NCI-H524 treated with DMSO at 0.1 percent for 48 hours (cell line): ENCODE measurements at places on chromosomes 16 and 17.

DNA sequence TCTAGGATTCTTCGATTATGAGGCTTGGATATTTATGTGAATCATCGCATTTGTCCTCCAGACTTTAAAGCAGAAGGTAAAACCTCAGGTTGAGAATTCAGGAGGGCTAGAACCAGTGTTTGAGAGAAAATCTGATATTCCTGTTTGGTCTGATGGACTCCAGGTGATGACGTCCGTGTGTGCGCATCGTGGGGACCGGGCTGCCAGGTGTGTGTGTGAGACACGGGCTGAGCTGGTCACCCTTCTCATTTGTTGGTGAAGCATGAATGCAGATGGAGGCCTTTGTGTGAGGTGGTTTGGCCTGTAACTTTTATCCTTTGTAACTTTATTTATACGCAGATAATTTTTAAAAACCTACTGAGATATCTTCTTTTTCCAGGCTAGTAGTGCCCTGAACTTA lies 42.8 kb downstream of the ZNF750 start:
- no peak for DNase-seq

DNA sequence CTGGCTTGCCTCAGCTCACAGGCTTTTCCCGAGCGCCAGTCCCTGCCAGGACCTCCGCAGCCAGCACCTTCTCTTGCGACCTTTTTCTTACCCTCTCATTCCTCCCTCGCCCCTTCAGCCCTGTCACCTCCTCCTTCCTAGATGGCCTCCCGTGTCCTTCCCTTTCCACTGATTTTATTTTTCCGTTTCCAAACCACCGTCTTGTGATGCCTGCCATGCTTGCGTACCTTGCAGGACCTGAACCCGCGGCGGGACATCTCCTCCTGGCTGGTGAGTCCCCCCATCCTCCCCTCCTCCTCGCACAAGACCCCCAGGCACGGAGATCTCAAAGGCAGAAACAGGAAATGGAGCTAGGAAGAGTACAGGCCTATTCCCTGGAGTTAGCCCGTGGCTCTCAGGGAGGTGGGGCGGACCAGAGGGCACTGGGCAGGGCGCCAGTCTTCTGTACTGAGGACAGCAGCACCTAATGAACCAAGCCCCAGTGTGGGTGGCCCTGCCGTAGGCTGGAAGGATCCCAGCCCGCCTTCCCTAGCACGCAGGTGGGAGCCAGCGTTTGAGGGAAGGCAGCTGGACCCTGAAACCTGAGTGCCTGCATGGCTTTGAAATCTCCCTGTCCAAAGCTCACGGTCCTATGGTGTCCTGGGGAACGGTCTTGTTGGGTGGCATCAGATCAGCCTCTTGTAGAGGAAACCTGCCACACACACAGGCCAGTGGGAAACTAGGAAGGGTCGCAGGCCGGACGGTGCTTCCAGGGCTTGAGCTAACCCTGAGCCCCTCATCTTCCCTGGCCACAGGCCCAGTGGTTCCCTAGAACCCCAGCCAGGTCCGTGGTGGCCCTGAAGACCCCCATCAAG lies 612 bp downstream of the CISD3 start:
- no peak for DNase-seq

GRCh38 chr16:6047325-6047724 lies 949.7 kb upstream of the EEF2KMT start:
- no peak for DNase-seq

GRCh38 chr17:35374766-35375344 lies 1.4 kb upstream of the SLFN11 start:
- no peak for DNase-seq

DNA sequence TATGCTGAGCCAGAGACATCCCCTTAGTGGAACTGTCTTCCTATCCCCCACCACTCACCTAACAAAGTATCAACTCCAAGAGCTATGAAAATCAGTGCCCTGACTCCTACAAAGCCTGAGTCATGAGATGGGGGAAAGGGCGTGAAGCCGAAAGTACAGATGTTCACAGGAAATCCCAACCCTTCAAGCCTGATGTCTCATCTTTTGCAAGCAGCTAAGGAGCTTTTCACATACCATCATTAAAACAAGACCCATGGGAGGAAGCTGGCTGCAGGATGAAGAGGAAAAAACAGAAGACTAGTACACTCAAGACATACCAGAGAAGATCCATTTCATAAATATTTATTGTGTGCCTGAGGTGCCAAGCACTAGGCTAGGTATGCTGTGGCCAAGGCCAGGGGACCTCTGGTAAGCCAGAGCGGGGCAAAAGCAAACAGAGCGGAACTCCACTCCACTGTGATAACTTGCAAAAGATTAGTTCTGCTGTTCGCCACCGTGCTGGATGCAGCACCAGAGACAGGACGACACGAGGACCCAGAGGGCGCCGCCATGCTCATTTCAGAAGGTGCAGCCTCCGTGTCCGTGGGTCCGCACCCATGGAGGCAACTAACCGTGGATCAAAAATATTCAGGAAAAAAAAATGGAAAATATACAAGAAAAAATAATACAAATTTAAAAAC lies 4.5 kb upstream of the MNT start:
- no peak for DNase-seq

- DNase-seq, result no peak
Measured at GRCh38 chr17:6651919-6652452, 424 bp downstream of the C17orf100 start.

- DNase-seq, result no peak
Measured at GRCh38 chr16:2511128-2511800, 2.5 kb upstream of the ATP6V0C start.

GRCh38 chr17:50935996-50936266 lies 69.8 kb upstream of the TOB1 start:
- no peak for DNase-seq

DNA sequence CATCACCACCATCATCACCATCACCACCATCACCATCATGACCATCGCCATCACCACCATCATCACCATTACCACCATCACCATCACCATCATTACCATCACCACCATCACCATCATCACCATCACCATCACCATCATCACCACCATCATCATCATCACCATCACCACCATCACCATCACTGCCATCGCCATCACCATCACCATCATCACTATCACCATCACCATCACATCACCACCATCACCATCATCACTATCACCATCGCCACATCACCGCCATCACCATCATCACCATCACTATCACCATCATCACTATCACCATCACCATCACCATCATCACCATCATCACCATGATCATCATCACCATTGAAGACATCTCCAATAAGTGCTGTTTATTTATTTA lies 16.8 kb upstream of the MED9 start:
- no peak for DNase-seq

DNA sequence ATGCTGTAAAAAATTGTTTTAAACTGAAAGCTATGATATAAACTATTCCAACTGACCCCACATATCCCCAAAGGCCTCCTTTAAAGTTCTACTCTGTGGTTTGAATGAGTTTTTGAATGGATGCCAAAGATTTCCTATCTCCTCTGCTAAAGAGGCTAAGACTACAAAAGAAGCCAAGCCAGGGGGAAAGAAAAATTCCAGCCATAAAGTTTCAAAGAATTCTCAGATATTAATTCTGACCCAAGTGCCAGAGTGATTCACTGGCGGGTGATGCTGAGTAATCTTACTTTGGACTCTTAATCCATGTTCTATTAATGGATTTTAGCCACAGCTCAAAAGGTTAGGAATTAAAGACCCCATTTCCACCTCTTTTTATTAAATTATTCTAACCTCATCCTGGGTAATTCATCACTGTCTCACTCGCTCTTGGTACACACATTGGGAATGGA lies 60.7 kb downstream of the HS3ST3A1 start:
- no peak for DNase-seq

GRCh38 chr17:14959106-14959648 lies 305.9 kb downstream of the PMP22 start:
- DNase-seq, result no peak

GRCh38 chr17:4180791-4181190 lies 37.8 kb downstream of the CYB5D2 start:
- no peak for DNase-seq

- no peak for DNase-seq
Measured at GRCh38 chr16:71927383-71927782, 32.1 kb downstream of the IST1 start.

DNA sequence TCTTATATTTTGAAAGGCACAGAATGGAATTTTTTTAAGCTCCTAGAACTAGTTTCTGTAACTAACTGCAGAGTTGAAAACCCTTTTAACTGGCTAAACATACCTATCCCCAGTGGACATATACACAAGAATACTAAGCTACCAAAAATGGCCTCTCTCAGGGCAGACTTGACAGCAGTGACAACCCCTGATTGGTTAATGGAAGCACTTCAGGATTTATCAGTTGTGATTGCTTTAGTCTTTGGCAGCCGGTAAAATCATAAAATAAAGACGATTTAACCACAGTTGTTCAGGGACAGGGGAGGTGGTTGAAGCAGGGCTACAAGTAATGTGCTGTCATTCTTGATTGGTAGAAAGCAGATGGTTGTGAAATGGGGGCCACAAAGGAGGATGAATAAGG lies 452.0 kb upstream of the SOX9 start:
- no peak for DNase-seq

GRCh38 chr17:11241611-11242226 lies 706 bp downstream of the SHISA6 start:
- no peak for DNase-seq

DNA sequence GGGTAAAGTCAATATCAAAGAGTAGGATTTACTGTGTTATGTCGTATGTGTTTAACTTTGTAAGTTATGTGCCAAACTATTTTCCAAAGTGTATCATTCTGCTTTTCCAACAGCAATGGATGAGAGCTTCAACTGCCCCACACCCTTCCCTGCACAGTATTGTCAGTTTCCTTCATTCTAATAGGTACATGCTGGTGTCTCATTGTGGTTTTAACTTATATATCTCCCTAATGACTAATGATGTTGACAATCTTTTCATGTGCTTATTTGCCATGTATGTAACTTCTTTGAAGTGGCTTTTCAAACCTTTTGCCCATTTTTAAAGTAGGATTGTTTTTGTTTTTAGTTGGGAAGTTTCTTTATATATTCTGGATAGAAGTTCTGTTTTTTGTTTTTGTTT lies 3.8 kb downstream of the DDX19B start:
- DNase-seq, result no peak
